ENCODE measurements at places on chromosomes 3 and 15.

DNA sequence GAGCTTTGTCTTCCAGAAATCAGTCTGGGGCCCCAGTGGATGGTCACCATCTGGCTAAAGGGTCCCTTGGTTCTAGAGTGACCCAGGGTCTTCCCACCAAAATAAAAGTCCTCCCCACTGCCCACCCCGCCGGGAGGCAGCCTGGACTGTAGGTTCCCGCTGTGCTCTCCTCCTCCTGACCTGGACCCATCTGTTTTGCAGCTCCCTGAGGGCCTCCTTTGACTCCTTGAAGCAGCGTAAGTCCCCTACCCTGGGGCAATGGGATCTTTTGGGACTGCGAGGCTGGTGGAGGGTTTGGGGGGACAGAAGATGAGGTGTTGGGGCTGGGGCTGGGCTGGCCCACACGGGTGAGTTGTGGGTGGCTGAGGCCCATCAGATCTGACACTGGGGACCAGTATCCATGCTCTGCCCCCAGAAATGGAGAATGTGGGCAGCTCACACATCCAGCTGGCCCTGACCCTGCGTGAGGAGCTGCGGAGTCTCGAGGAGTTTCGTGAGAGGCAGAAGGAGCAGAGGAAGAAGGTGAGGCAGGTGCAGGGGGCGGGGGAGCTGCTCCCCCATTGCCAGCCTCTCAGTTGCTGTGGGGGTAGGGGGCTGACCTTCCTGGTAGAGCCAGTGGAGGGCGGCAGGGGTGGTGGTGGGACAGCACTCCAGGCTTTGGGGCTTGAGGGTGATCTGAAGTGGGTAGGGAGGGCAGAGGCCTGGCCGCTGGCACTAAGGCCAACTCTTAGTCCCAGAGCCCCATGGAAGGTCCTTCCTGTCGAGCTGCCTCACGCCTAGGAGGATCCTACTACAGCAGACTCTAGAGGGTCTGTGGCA is 30.4 kb downstream of the PSTPIP1 start:
- no peak for DNase-seq

GRCh38 chr3:32283304-32283703 is 44.8 kb downstream of the CMTM8 start:
- DNase-seq: peak; percentile 3

- no peak for DNase-seq
Measured at GRCh38 chr3:58801541-58801940, 135.0 kb upstream of the FAM3D start.

DNA sequence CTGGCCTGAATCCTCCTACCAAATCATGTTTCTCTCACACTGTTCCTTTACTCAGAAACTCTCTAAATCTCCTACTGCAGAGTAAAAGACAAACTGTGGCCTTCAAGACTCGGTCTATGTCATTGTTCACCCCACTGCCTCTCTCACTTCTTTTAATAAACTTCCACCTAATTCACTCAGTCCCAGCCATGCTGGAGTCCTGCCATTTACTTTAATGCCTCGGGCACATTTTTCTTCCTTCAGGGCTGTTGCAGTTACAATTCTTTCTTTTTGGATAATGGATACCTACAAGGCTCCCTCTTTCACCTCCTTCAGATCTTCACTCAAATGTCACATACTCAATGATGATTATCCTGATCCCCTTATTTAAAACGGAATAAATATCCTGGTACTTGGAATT is 955.6 kb downstream of the ROBO1 start:
- DNase-seq: no peak

DNA sequence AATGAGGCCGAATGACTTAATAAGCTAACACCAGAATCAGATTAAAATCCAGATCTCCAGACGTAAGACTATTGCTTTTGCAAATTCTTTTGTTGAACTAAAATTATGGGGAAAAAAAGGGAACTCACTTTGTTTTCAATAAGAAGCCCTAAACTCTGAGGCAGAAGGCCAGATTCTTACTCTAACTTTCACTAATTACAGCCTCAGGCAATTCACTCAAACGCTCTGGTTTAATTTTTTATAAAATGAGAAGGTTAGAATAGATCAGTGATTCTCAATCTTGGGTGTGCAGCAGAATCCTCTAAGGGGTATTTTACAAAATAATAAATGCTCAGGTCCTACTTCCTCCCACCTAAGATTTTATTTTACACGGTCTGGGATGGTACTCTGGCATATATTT is 38.1 kb downstream of the C3orf70 start:
- no peak for DNase-seq
